Suprapubic skin (tissue), 4 donors: ENCODE measurements at places on chromosomes 2 and 18. TPM values are rescaled to one million over a fixed set of nuclear protein-coding genes. Genes with fewer than 3 reads are reported as not detected.

Gene ZNF519
- 5.8 TPM for total RNA-seq

Gene PCARE
- 0.08 TPM for total RNA-seq

Gene SERPINB13
- 16.3 TPM for total RNA-seq

Gene RTP5
- total RNA-seq: not detected

Gene COL6A3
- total RNA-seq: 72.4 TPM

GRCh38 chr2:9770308-9771100 is 72.8 kb upstream of the TAF1B start:
- H3K4me1 ChIP-seq: peaks cover 69% of the 10 kb centered on the region
- peak overlapping the region; percentile 74 for H3K27ac ChIP-seq
- DNase-seq: peak; percentile 83
- no peaks in the 10 kb centered on the region for H3K27me3 ChIP-seq
- H3K4me3 ChIP-seq: no peak overlapping the region
- no peaks in the 10 kb centered on the region for H3K36me3 ChIP-seq

- H3K4me1 ChIP-seq: no peaks in the 10 kb centered on the region
- no peak overlapping the region for H3K27ac ChIP-seq
- H3K36me3 ChIP-seq: no peaks in the 10 kb centered on the region
- no peaks in the 10 kb centered on the region for H3K27me3 ChIP-seq
- no peak for DNase-seq
- H3K4me3 ChIP-seq: no peak overlapping the region
Measured at GRCh38 chr18:2396162-2396505, 175.2 kb downstream of the METTL4 start.

DNA sequence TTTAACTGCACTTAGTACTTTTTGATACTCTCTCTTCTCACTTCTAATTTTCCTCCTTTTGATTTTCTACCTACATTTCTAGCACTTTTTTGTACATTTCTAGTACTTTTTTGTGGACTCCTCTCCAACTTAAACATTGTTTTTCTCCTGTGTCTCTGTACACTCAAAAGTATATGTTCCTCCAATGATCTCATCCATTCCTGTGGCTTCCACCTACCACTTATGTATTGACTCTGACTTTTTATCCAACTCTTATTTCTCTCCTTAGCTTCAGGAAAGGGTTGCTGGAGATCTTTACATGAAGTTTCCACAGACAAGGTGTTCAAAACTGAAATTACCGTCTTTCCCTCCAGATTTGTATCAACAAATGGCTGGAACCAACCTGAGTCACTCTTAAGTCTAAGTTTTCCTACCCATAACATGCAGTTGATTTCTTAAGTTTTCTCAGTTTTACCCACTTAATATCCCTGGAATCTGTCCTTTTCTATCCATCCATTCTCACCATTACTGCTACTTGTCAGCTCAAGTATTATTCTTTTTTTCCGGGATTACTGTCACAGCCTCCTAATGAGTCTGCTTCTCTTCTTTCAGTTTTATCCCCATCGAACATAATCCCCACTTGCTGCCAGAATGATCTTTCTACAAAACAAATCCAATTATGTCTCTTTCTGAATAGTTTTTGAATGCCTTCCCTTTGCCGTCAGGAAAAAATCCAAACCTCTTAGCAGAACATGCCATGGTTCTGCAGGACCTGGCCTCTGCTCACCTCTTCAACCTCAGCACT is 22.6 kb upstream of the PELI1 start:
- no peak for DNase-seq
- no peaks in the 10 kb centered on the region for H3K27me3 ChIP-seq
- H3K36me3 ChIP-seq: no peaks in the 10 kb centered on the region

GRCh38 chr2:172674034-172674967 is 61.3 kb upstream of the RAPGEF4 start:
- no peaks in the 10 kb centered on the region for H3K27me3 ChIP-seq
- H3K36me3 ChIP-seq: no peaks in the 10 kb centered on the region
- no peaks in the 10 kb centered on the region for H3K4me1 ChIP-seq
- no peak overlapping the region for H3K4me3 ChIP-seq

DNA sequence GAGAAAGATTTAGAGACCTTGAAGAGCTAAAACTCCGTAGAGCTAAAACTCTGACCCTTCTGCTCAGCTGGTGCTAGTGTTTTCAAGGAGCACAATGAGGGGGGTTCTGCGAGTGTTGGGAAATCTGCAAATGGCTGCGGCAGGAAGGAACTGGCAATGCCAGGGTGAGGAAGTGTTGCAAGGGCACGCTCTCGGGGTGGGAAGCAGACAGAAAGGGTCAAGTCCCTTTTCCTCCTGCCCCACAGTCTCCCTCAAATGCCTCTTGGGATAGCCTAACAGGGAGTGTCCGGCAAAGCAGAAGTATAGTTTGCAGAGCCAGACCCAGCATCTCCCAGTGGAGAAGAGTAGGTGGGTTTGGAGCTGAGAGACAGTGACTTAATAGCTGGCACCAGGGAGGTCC is 60.5 kb downstream of the NCAPH start:
- no peak overlapping the region for H3K4me3 ChIP-seq
- no peaks in the 10 kb centered on the region for H3K36me3 ChIP-seq
- no peaks in the 10 kb centered on the region for H3K27me3 ChIP-seq
- no peak for DNase-seq
- H3K4me1 ChIP-seq: no peaks in the 10 kb centered on the region
- no peak overlapping the region for H3K27ac ChIP-seq

DNA sequence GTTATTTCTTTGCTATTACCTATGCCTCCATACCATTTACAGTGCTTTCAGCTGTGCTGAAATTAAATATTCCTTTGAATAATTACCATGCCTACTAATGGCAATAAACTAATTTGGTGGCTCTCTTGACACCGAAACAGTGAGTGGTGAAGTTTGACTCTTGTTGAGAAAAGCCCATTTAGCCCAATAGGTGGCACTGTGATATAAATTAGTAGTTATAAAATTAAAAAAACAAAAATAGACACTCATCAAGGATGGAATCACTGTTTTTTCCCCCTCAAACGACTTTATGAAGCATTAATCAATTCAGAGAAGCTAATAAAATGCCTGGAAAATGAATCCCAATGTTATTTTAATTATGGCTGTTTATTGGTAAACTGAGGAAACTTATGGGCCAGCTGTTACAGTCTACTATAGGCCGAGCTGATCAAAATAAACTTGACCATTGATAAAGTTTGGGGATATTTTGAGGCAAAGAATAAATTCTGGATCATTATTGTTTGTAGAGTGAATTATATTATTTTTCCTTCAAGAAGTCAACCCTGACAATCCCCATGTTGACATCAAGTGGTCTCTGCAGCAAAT is 339.6 kb downstream of the TRIB2 start:
- no peak overlapping the region for H3K4me3 ChIP-seq
- H3K27ac ChIP-seq: no peak overlapping the region
- H3K27me3 ChIP-seq: peaks cover 4% of the 10 kb centered on the region

- H3K27ac ChIP-seq: no peak overlapping the region
- no peak for DNase-seq
- no peaks in the 10 kb centered on the region for H3K27me3 ChIP-seq
- no peaks in the 10 kb centered on the region for H3K36me3 ChIP-seq
- H3K4me3 ChIP-seq: no peak overlapping the region
Measured at GRCh38 chr2:216103213-216103612, 5.9 kb upstream of the XRCC5 start.

DNA sequence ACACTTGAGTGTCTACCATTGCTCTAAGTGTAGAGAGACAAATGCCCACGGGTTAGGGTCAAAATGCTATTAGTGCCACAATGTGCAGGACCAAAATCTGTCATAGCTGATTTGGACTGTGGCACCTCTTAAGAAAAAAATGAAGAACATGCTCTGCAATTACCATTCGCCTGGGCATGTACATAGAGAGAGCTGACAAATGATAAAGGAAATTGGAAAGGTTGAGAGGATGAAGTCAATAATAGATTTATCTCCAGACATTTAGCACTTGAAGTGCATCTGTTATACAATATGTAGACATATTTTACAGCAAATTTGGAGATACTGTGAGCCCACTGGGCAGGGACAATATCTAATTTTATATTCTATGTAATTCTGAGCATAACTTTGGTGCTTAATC is 804.4 kb downstream of the SATB2 start:
- DNase-seq: no peak
- H3K36me3 ChIP-seq: no peaks in the 10 kb centered on the region
- H3K4me1 ChIP-seq: no peaks in the 10 kb centered on the region
- no peaks in the 10 kb centered on the region for H3K27me3 ChIP-seq
- no peak overlapping the region for H3K27ac ChIP-seq

DNA sequence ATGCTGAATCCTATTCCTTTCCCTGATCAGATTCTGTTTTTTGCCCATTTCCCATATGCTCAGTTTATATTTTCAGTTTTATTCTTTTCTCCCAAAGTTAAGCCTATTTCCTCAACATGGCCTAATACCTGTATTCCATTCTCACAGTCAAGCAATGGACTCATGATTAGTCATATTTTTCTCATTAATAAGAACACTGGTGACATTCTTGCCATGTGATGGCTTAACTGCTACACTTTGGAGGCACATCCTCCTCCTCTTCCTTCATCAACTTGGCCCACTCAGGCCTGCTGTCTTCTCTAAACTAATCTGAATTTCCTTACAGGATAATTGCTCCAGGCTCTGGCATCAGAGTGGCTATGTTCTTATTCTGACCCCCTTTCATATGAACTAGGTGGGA is 679.2 kb downstream of the NYAP2 start:
- peaks cover 4% of the 10 kb centered on the region for H3K4me1 ChIP-seq
- no peaks in the 10 kb centered on the region for H3K36me3 ChIP-seq
- H3K4me3 ChIP-seq: no peak overlapping the region
- no peaks in the 10 kb centered on the region for H3K27me3 ChIP-seq

DNA sequence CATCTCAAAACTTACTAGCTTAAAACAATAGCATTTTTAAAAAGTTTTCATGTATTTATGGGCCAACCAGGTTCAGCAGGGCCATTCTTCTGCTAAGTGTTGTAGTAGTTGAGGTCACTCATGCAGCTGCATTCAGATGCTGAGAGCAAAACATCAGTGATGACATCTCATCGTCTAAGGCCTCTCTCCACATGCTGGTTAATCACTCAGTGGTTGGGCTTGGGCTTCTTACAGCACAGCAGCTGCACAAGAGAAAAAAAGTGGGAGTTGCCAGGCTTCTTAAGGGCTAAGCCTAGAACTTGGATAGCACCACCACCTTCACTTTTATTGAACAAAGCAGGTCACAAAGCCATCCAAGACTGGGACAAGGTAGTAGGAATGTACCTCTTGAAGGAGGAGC is 190.3 kb downstream of the IRS1 start:
- H3K27me3 ChIP-seq: no peaks in the 10 kb centered on the region
- H3K4me1 ChIP-seq: peaks cover 5% of the 10 kb centered on the region
- H3K4me3 ChIP-seq: no peak overlapping the region
- no peak overlapping the region for H3K27ac ChIP-seq
- no peaks in the 10 kb centered on the region for H3K36me3 ChIP-seq
- no peak for DNase-seq

- peaks cover 17% of the 10 kb centered on the region for H3K4me1 ChIP-seq
- no peaks in the 10 kb centered on the region for H3K36me3 ChIP-seq
- no peak for DNase-seq
- H3K4me3 ChIP-seq: no peak overlapping the region
- no peaks in the 10 kb centered on the region for H3K27me3 ChIP-seq
Measured at GRCh38 chr18:31301201-31301655, 16.7 kb upstream of the DSG1 start.
